ENCODE measurements at places on chromosomes 3 and 15.

- DNase-seq: no peak
Observed at GRCh38 chr15:45869034-45869668, 234.3 kb downstream of the SQOR start.

- DNase-seq: no peak
Observed at GRCh38 chr15:83694015-83694414, 40.1 kb downstream of the ADAMTSL3 start.

GRCh38 chr3:31227131-31227562 lies 305.6 kb upstream of the STT3B start:
- DNase-seq: no peak

DNA sequence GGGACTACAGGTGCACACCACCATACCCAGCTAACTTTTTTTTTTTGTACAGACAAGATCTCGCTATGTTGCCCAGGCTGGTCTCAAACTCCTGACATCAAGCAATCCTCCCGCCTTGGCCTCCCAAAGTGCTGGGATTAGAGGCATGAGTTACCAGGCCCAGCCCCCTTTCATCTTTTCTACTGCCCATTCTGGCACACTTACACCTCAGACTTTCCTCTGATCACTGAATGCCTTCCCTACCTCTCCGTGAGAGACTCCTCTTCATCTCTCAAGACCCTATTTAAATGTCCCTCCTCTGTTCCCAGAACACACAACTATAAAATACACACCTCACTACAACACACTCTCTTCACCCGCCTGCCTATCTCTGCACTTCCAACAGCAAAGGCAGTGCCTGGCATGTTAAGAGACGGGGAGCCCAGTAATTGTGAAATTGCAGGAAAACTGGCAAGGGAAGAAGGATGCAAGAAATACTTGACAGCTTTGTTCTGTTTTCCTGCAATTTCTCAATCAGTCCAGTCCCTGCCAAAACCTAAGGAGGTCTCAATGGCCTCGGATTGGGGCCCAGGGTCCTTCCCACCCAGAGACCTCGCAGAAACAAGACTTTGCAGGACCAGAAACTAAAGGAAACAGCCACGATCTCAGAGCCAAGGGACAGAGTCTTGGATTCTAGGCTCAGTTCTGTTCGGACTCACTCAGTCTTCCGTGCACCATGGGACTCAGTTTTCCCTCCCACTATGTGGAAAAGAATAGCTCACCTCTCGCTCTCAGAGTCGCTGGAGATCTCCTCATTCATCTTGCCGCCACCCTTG lies 849 bp downstream of the RRP9 start:
- DNase-seq: no peak
